ENCODE measurements at places on chromosomes 3 and 15.

DNA sequence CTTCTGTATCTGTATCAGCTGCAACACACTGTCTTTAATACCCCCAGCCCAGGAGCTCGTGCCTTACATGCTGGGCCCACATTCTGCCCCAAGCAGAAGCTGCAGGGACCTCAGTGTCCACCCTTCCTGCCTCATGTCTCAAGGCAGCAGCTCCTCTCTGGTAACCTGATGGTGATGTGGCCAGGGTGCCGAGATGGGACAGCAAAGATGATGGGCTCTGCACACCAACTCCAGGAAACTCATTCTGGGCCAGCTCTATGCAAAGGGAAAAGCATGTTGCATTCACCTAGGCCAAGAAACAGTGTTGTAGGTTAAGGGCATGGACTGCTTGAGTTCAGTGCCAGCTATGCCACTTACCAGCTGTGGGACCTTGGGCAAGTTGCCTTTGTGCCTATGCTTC is 79.5 kb upstream of the PRR23C start:
- DNase-seq: no peak

DNA sequence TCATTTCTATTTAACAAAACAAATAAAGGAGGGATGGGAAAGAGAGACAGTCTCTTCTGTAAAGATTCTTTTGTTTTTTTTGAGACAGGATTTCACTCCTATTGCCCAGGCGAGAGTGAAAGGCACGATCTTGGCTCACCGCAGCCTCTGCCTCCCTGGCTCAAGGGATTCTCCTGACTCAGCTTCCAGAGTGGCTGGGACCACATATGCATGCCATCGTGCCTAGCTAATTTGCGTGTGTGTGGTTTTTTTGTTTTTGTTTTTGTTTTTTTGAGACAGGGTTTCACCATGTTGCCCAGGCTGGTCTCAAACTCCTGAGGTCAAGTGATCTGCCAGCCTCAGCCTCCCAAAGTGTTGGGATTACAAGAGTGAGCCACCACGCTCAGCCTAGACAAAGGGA is 23.3 kb downstream of the STAG1 start:
- DNase-seq: no peak

DNA sequence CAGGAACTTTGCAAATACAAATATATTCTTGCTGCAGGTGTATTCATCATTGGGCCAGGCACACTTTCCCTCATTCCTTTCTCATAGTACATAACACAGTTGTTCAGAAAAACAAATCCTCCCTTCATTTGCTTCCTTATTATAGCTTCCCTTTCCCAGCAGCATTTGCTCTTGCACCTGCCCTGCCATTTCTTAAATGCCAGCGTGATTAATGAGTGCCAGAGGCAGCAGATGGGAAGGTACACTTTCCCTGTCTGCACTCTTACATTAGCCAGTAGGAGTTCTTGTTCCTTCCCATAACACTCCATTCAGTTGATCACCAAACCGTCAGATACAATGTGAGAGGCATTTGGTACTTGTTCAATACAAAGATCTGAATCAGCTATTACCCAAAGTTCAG is 128.5 kb upstream of the GAP43 start:
- no peak for DNase-seq

GRCh38 chr3:120198305-120198878 is 86.6 kb downstream of the GPR156 start:
- DNase-seq: no peak

DNA sequence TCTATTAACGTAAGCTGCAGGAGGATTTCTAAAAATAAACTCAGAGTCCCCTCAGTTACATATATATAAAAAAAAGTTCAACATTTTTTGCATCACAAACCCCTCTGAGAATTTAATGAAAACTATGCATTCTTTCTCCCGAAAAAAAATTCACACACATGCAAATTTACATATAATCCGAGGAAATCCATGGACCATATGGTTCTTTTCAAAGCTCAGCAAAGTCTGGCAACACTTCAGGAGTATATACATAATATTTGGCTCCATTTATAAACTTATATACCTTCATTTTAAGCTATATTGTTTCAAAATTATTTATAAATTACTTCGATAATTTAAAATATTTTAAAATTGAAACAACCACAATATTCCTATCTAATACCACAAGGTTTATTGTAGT is 140.7 kb upstream of the PLXND1 start:
- no peak for DNase-seq

- no peak for DNase-seq
Observed at GRCh38 chr15:47750030-47750739, 32.9 kb downstream of the SEMA6D start.

DNA sequence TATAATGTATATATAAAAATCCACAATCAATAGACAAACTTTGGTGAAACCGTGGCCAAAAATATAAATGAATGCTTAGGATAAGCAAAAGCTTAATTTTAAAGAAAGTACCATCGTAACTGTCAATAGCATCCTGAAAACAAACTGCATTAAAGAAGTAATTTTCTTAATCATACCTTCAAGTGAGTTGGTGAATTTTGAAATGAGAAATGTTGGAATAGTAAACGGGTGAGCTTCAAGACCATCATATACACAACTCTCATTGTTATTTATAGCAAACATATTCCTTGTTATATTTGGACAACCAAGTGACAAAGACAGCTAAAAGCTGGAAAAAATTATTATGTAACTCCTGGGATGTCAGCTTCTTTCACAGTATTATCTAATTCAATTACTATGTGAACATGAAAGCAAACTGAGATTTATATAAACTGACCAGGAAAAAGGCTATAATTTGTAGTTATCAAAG is 3.7 kb downstream of the DAZL start:
- no peak for DNase-seq

DNA sequence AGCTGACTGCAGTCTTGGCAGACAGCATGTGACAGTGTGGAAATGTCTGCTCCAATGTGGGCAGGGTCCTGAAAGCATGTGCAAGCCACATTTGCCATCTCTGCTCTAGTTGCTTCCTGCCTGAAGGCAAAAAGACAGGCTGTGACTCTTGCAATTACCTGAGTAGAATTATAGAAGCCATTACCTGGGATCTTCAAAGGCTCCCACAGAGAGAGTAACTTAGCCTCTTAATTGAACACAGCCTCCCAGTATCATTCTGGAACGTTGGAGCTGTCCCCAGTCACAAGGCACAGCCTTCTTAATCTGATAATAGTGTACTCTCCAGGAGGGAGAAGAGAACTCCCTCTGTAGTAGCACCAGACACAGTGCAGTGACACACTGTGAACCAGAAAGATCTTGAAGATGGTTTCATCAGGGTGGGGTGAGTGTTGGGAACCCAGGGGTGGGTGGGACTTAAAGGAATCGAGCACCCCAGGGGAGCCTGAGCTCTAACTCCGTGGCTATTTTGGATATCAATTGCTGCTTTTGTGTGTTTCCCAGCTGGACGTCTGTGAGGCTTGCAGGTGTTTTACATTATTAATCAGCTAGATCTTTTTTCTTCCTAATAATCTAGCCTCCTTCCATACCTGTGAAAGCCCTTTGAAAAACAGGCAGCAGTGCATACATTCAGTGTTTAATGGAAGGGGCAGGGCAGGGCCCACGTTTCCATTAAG is 40.6 kb upstream of the GLCE start:
- DNase-seq: no peak

DNA sequence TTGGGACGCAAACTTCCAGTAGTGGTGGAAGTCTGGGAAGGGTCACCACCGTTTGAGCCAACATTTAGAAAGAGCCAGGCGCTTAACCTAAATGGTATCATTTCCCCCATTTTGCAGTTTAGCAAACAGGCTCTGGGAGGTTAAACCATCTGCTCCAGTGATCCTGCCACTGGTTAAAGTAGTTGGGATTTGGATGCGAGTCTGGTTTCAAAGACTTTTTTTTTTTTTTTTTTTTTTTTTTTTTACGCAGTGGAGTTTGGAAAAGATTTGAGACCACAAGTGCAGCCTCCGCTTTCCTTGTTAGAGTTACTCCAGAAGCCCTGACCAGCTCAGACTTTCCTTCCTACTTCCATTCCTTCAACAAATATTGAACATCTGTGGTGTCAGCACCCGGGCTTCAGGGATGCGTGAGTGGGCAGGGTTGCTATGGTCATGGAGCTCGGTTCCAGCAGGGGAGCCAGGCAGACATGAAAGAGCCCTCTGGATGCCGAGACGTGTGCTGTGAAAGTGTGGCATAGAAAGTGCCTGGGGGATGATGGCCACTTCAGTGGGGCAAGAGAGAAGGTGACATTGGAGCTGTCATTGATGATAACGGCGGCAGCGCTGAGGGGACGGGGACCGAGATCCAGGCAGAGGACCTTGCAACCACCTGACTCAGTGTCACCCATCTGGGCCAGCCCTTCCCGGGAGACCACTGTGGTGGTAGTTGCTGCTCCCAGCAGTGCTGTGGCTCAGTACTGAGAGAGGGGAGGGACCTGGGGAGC is 1.1 kb upstream of the RNU6-1 start:
- no peak for DNase-seq

DNA sequence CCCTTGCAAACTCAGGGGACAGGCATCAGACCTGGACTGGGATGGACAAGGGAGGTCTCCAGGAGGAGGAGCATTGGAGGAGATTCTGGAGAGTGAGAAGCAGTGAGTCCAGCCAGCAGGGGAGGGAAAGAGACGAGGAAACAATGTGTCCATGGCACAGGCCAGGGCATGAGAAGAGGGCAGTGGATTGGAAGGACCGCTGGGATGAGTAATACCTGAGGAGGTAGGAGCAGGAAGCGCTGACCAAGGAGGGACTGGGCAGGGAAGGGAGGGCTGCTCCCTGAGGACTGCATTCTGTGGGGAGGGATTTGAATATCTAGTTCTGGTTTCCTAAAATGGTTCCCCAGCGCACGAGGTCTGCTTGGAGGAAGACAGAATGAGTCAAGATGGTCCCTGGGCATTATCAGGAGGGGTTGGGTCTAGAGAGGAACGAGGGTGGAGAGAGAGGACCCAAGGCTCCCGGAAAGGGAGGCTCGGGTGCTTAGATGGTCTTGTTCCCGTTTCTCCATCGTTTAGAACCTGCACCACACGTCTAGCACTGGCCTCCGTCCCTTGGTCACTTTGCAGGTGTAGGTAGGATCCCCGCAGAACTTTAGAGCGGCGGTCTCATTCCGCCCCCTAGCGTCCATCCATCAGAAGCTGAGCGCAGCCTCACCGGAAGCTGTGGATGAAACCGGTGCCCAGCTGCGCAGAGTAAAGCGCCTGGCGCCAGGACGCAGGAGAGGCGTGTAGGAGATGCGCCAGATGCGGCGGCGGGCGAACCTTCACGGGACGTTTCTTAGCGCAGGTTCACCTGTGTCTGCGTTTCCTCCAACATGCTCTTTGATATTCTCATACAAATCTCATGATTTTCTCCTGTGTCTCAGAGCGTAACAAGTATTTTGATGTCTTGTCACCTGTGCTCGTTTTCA is 190.7 kb upstream of the NDN start:
- peak; percentile 75 for DNase-seq

GRCh38 chr15:40367686-40368611 is 9.9 kb downstream of the DISP2 start:
- peak; percentile 80 for DNase-seq

DNA sequence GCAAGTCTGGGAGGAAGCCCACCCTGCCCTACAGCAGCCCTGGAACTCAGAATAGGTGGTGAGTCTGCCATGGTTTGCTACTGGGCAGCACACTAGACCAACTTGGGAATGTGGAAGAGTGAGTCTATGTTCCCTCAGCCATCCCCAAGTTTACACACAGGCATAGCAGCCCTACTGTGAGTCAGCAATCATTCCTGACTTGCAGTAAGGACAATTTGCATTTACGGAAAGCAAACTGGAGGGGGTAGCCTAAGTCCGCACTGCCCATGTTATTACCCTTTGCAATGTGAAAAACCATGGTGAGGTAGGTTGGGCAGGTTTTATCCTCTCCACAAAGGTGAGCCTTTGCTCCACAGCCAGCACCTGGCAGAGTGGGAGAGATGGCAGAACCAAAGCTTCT is 4.6 kb downstream of the TCTA start:
- no peak for DNase-seq

GRCh38 chr15:22794621-22795167 is 8.2 kb downstream of the NIPA1 start:
- DNase-seq: no peak

GRCh38 chr15:48945386-48945785 is 18.3 kb downstream of the SHC4 start:
- DNase-seq: no peak

GRCh38 chr3:128970740-128971047 is 23.2 kb downstream of the CFAP92 start:
- no peak for DNase-seq

DNA sequence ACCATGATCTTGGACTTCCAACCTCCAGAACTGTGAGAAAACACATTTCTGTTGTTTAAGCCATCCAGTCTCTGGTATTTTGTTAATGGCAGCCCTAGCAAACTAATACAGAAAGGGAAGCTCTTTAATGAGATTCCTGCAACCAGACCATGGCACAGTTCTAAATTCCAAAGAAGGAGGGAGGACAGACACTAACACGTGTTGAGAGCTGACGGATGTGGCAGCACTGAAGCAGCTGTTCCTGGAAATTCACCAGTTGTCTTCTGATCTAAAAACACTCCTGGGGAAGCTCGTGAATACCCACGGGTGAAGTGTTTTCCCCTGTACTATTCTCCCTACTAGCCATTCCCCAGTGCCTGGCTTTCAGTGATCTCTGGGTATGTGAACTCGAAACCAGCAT is 56.7 kb downstream of the RPL22L1 start:
- no peak for DNase-seq

DNA sequence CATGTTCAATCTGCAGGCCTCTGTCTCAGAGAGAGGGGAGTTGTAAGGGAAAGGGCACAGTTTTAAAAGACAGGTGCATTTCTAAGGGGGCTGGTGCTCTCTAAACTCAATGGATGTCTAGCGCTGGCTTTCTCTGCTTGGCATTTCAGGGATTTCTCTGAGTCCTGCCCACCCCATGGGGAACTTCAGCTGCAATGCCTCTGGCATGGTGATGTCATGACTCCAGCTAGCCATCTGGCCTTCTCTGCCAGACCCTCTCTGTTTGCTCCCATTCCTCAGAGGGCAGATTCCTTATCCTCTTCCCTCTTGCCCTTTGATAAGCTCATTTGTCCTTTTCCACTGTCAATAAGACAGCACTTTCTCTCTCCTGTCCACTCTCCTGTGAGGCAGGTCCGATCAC is 40.8 kb downstream of the RPLP1 start:
- DNase-seq: no peak

DNA sequence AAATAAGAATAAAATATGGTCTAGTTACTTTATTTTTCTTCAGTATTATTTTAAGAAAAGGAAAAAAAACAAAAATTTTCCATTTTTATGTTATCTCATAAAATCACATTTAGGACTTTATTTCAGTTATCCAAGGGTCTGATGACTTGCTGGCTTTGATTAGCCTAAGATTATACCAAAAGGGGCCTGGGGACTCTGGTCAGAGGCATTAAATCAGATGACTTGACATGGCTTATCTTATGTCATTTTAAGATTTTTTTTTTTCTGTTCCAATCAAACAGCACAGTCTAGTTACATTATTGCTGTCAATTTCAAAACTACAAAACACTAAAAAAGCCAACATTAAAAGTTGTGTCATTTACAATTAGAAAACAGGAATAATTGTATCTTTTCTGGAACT is 725.4 kb upstream of the NR2F2 start:
- DNase-seq: no peak

DNA sequence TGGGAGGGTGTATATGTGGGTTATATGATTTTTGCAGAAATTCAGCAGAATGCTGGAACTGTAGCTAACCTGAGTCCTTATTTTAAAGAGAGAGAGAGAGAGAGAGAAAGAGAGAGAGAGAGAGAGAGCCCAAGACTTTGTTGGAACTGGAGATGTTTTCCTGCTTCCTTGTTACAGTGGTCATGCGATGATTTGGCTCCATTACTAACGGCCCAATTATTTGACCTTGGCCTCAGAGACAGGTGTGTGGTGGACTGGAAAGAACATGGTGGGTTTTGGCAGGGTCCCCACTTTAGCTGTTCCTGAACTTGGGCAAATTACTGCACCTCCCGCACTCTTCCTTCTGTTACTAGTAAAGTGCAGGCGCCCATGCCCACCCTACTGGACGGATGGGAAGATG is 14.8 kb upstream of the ACSBG1 start:
- no peak for DNase-seq

Data from NCI-H1930 (cell line).